ENCODE measurements at places on chromosomes 16 and 17.
A peak's percentile ranks its signal among the peaks of the same experiment; 100 is the strongest.

GRCh38 chr17:30332057-30332542 lies 1.8 kb downstream of the TMIGD1 start:
- H3K36me3 ChIP-seq: no peaks in the 10 kb centered on the region
- no peak overlapping the region for H3K4me3 ChIP-seq
- peaks cover under 1% of the 10 kb centered on the region for H3K27me3 ChIP-seq
- no peak for DNase-seq
- no peaks in the 10 kb centered on the region for H3K4me1 ChIP-seq

DNA sequence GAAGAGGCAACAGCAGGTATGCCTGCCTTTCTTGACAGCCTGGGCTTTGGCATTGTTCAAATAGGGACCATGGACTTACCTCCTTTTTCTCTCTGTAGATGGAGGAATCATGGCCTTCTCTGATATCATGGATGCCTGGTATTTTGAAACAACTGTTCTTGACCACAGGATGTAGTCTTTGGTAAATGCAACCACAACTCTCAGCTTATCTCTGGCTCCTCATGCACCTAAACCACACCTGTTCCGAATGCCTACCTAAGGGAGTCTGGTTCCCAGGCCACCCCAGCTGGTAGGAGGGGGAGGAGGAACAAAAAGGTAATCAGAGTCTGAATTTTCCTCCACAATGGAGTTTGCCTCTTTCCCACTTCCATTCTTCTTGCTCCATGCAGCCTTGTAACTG lies 18.8 kb downstream of the CDK5RAP3 start:
- no peaks in the 10 kb centered on the region for H3K36me3 ChIP-seq
- peaks cover 54% of the 10 kb centered on the region for H3K4me1 ChIP-seq
- no peak overlapping the region for H3K4me3 ChIP-seq
- H3K27me3 ChIP-seq: peaks cover 13% of the 10 kb centered on the region
- H3K27ac ChIP-seq: peak overlapping the region; percentile 99
- no peak for DNase-seq

DNA sequence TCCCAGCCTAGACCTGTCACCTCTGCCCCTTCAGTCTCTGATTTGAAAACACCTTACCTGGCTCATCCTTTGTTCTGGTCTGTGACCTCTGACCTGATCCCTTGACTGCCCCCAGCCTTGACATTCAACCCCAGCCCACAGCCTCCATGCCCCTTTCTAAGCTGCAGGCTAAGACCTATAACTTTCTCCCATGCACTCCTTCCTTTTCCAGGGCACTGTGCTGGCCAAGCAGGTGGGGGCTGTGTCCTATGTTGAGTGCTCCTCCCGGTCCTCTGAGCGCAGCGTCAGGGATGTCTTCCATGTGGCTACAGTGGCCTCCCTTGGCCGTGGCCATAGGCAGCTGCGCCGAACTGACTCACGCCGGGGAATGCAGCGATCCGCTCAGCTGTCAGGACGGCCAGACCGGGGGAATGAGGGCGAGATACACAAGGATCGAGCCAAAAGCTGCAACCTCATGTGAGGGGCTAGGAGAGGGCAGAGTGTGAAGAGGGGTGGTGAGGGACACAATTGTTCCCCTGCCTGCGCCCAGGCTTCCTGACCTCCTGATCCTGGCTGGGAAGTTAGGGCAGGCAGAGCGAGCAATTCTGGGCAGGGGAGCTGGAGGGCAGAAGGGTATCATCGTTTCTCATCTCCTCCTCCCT lies 3.3 kb downstream of the RND2 start:
- peak overlapping the region; percentile 71 for H3K4me3 ChIP-seq
- no peak for DNase-seq
- peak overlapping the region; percentile 67 for H3K27ac ChIP-seq
- H3K27me3 ChIP-seq: peaks cover 8% of the 10 kb centered on the region
- peaks cover 42% of the 10 kb centered on the region for H3K4me1 ChIP-seq

DNA sequence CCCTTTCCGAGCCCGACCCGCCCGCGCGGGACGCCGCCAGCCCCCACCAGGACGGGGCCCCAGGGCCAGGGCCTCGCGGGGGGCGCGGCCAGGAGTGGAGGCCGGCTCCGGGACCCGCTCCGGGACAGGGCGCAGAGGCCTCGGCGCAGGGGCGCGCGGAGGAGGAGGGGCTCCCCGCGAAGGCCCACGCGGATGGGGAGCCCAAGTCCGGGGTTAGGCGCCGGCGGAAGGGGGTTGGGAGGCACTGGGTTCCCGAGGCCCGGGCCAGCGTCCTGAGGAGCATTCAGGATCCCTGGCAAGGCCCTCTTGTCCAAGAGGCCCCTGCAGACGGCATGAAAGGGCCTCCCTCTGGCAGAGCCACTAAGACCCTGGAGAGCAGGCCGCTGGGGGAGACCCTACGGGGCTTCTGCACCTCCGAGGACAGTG lies 57.8 kb upstream of the CIBAR2 start:
- H3K4me3 ChIP-seq: peak overlapping the region; percentile 59
- no peak for DNase-seq
- H3K4me1 ChIP-seq: peaks cover 55% of the 10 kb centered on the region
- peaks cover 7% of the 10 kb centered on the region for H3K27me3 ChIP-seq

DNA sequence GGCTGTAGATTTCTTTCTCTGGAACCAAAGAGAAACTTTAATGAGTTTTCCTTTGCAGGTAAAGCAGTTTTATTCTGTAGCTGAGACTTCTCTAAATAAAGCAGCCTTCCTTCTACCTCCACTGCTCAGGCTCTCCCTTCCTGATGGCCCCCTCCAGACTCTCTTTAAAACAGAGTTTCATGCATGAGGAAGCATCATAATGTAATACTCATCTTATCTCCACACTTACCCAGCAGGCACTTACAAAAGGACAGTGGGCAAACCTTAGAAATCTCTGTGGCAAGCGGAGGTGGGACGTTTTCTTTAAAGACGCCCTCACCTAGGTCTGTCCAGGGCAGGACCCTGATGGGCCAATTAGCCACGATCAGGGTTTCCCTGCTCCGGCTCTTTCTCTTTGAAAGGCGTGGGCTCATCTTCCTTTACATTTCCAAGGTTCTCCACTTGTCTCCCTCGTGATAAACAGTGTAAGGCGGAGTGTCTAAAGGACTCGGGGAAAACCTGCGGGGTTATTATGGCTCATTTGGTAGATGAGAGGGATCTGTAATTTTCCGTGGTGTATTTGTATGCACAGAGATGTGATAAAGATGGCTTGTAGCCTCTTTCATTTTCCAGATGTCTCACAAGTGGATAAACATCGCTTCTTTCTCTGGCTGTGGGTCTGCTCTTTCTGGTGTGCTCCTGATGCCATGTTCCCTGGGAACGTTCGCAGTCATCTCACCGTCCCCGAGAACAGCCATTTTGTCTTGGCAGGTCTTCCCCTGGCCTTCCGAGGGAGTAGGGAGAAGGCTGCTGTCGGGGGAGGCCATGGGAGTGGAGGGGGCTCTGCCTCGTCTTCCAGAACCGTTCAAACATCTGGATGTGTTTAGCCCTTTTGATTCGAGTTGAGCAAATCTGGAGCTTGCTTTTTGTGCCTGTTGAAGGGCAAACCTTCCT lies 239.0 kb downstream of the CCDC182 start:
- H3K36me3 ChIP-seq: peaks cover 4% of the 10 kb centered on the region
- no peak for DNase-seq
- no peak overlapping the region for H3K27ac ChIP-seq
- peaks cover 41% of the 10 kb centered on the region for H3K4me1 ChIP-seq
- no peak overlapping the region for H3K4me3 ChIP-seq
- H3K27me3 ChIP-seq: no peaks in the 10 kb centered on the region

- H3K4me3 ChIP-seq: no peak overlapping the region
- peaks cover 2% of the 10 kb centered on the region for H3K27me3 ChIP-seq
- no peaks in the 10 kb centered on the region for H3K4me1 ChIP-seq
- H3K27ac ChIP-seq: no peak overlapping the region
- no peak for DNase-seq
Observed at GRCh38 chr17:75503976-75504346, 11.4 kb downstream of the CASKIN2 start.

GRCh38 chr17:47704736-47705135 lies 10.8 kb downstream of the TBKBP1 start:
- peaks cover 7% of the 10 kb centered on the region for H3K36me3 ChIP-seq
- DNase-seq: no peak
- no peak overlapping the region for H3K27ac ChIP-seq
- no peak overlapping the region for H3K4me3 ChIP-seq
- peaks cover 19% of the 10 kb centered on the region for H3K27me3 ChIP-seq

DNA sequence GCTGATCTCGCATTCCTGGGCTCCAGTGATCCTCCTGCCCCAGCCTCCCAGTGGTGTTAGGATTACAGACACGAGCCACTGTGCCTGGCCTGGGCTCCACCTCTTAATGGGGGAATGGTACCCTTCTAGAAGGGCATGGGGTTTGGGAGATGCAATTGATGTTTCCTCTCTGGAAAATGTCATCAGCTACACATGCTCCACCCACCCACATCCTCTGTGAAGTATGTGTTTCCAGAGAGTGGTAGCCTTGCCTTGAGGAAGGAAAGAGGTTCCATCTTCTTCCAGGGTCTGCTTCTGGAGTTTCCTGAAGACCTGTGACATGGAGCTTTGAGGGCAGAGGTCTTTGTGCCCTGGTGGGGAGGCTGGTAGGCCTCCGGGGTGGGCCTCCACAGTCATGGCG lies 45.2 kb upstream of the GSE1 start:
- H3K27ac ChIP-seq: no peak overlapping the region
- no peak overlapping the region for H3K4me3 ChIP-seq
- no peak for DNase-seq
- H3K27me3 ChIP-seq: peaks cover 43% of the 10 kb centered on the region
- no peaks in the 10 kb centered on the region for H3K36me3 ChIP-seq

DNA sequence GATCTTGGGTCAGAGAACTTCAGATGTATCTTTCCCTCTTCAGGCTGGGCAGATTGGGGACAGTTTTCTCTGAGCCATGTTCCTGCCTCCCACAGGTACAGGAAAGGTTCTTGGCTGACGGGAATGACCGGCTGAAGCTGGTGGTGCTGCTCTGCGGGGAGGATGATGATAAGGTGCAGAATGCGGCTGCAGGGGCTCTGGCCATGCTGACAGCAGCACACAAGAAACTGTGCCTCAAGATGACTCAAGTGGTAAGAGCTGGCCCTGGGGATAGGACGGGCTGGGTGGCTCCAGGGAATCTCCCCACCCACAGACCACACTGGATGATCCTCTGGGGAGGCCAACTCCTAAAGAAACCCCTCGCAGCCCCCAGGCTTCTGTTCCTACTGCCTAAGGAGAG lies 10.9 kb downstream of the SLC35G3 start:
- no peak overlapping the region for H3K4me3 ChIP-seq
- H3K27ac ChIP-seq: no peak overlapping the region
- peaks cover 2% of the 10 kb centered on the region for H3K27me3 ChIP-seq
- H3K4me1 ChIP-seq: no peaks in the 10 kb centered on the region

DNA sequence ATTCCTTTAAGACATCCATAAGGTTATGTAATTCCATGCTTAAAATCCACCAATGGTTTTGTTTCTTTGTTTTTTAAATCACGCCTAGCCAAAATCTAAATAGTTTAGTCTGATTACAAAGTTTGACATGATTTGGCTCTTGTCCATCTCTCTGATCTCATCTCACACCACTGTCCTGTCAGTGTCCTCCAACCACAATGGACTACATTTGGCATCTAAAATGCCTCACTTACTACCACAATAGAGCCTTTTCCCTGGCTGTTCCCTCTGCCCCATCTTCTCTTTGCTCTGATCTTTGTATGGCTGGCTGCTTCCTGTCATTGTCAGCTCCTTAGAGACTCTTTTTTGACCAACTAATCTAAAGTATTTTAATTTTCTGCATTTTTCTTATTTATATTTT lies 157.2 kb downstream of the MYO1D start:
- H3K4me3 ChIP-seq: no peak overlapping the region
- no peaks in the 10 kb centered on the region for H3K4me1 ChIP-seq
- no peaks in the 10 kb centered on the region for H3K36me3 ChIP-seq
- H3K27ac ChIP-seq: no peak overlapping the region
- DNase-seq: no peak

DNA sequence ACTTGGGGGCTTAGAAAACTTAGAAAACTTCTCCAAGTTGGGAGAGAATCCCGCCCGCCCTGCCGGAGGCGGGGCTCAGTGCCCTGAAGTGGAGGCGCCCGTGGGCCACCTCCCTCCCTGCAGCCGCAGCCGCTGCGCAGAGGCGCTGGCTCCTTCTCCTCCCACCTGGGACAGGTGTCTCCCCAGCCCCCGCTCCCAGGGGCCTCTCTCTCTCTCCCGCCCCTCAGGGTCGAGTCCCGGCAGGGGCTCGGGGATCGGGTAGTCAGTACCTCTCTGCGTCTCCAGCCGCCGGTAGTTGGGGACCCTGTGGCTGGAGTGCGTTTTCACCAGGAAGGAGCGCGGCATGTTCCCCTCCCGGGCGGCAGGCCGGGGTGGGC lies 257 bp downstream of the SNAI3 start:
- DNase-seq: no peak
- H3K27ac ChIP-seq: no peak overlapping the region
- no peaks in the 10 kb centered on the region for H3K36me3 ChIP-seq
- H3K27me3 ChIP-seq: peaks cover 10% of the 10 kb centered on the region
- no peak overlapping the region for H3K4me3 ChIP-seq

DNA sequence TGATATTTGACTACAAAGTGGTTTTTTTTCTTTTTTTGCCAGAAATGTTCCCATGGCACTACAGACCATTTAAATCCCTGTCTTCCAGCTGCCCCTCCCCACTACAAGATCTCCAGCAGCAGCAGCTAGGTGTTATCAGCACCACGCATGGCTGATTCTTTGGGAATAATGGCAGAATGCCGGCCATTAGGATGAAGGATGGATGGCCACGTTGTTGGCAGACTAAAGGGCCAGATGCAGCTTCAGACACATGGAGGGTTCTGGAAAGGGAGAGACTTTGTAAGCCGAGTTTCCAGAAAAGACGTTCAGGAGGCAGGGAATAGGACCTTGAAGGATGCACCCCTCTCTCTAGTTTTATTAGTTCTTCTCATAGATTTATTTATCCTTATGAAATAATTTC lies 10.3 kb upstream of the MED9 start:
- no peak for DNase-seq
- H3K4me1 ChIP-seq: peaks cover 23% of the 10 kb centered on the region
- peak overlapping the region; percentile 49 for H3K4me3 ChIP-seq
- no peaks in the 10 kb centered on the region for H3K36me3 ChIP-seq
- H3K27me3 ChIP-seq: peaks cover 4% of the 10 kb centered on the region

DNA sequence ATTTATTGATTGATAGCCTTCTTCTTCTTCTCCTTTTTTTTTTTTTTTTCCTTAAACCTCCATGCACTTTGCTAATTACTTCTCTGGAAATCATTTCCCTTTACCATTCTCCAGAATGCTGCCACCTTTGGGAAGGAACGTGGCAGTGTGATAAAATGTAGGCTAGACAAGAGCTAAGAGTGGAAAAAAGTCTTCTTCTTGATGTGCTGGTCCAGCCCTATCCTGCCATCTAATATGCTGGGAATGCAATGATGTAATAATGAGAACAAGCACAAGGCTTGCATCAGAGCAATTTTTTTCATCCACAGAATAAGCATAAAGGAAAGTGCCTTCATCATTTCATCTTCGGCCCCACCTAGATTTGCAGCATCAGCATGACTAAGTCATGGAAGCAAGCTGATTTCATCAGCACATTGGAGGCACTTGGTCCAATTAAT lies 128.7 kb upstream of the ZFHX3 start:
- peaks cover 5% of the 10 kb centered on the region for H3K27me3 ChIP-seq
- H3K4me3 ChIP-seq: no peak overlapping the region
- no peak overlapping the region for H3K27ac ChIP-seq
- H3K4me1 ChIP-seq: peaks cover 8% of the 10 kb centered on the region
- no peak for DNase-seq

All from glutamatergic neuron (in vitro differentiated cells).